ENCODE measurements at places on chromosomes 5 and 9.

DNA sequence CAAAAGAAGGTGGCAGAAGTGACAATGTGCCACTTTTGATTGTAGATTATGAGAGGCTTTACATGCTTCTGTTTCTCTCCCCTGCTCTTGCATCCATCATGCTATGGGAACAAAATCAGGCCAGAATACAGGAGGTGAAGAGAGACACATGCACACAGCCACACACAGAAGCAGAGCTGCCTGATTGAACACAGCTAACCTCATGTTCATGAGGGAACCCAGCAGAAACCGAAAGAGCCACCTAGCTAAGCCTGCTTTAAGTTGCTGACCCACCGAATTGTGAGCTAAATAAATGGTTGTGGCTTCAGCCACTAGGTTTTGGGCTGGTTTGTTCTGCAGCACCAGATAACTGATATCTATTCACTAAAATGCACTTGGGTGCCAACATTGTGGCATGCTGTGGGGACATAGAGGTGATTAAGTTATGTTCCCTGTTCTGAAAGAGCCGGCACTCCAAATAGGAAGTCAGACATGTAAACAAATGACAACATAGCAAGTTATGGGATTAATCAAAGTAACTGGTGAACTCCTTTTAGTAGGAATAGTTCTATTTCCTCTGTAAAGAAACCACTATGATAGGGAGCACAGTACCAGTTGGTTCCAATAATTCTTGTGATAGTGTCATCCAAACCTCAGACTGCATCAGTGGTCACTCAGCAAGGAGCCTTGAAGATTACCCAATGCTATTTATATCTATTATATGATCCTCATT lies 93.6 kb upstream of the TNC start:
- peak; percentile 54 for DNase-seq

GRCh38 chr9:107144475-107144874 lies 138.6 kb upstream of the RAD23B start:
- no peak for DNase-seq

GRCh38 chr5:128493657-128494329 lies 44.3 kb downstream of the FBN2 start:
- DNase-seq: no peak

DNA sequence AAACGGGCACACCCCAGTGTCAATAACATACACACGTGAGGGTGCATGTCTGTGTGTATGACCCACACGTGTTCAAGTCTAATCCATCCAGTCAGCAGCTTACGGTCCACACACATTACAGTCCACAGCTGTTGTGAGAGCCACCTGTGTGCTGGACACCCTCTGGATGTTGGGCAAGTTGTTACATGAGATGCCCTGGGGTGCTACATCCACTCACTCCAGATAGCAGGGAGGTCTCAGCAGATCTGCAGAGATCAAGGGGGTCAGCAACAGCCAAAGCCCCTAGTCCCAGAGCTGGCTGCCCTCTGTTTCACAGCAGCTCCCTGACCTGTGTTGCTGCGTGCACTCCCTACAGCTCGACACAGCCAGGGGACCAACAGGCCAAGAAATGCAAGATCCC lies 4.3 kb upstream of the AIF1L start:
- no peak for DNase-seq

GRCh38 chr9:91395553-91396471 lies 27.8 kb downstream of the NFIL3 start:
- DNase-seq: peak; percentile 86

DNA sequence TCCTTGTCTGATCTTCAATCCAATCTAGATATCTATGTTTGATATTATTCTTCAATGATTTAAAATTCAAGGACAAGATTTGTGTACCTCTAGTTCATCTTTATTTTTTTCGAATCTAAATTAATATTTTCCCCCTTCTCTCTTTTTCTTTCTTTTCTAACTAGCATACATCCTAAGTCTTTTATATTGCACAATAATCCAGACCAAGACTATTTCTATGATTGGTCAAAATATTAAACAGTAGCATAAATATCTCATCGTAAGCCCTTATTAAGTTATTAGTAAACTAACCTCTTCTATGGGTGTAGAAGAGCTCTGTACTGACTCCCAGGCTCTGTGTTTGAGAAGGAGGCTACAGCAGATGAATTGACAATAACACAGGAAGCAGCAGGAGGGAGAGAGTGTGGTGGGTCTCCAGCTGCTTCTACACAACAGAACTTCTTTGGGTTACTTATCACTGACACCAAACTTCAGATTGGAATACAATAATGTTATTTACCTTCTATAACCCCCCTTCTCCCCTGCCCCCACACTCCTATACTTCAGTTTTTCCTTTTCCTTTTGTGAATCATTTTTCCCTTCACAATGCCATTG lies 11.9 kb upstream of the PLCXD3 start:
- no peak for DNase-seq

DNA sequence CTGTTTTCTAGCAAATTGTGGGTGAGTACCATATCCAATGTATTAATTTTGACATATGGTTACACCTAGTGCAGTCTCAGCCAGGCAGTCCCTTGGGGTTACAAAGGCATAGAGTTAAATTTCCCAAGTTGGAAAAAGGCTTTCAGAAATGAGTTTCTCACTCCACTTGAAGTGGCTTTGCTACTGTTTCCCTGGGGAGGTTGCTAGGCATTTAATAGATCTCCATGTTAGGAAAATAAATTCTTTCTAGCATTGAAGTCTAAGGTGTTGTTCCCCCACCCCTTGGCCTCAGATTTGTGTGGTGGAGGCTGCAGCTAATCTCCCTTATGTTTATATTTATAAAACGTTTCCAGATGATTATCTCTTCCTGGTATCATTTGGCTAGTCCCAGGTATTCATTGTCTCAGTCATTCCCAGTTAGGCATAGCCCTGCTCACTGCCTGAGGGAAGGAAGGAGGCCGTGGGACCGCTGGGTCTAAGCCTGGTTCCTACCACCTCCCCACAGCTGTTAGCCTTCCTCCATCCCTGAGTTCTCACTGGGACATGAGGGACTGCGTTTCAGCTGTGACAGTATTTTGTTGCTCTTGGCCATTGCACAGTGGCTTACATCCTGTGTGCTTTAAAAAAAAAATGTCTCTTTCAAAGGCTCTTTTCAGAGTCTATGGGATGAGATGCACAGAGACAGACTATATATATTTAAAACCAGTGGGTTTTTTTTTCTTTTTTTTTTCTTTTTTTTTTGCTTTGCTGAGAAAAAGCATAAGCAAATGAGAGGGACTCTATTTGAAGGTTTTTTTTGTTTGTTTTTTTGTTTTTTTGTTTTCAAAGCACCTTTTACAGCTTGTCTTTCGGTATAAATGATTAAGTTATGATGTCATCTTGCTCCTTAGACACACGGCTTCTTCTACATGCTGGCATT lies 121.5 kb downstream of the MAST4 start:
- DNase-seq: no peak

DNA sequence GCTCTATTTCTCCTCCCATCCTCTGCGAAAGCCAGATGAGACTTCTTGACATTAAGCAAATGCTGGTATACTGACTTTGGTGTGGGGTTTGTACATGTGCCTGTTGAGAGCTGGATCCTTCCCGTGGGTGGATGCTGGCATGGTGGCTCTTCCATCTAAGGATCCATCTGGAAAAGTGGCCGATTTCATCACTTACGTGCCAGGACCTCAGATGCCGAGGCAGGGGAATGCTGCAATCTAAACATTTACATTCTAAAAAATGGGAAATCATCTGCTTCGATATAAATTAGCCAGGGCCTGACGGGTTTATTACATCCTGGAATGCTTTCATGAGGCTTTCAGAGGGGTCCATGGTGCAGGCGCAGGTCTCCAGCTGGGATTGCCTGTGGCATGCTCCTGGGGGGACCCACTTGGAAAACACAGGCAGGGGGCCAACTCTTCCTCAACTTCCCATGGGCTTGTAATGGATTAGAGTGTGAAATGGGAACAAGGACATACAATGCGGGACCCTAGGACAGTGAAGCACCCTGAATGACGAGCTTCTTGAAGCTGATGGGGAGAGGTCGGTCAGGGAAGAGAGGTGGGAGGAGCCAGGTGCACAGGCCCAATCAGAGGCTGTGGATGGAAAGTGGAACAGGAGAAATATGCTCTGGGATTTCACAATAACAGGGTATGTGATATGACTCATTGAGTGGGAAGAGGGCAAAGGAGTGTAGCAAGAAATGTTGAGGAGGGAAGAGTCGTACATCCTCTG lies 105.5 kb upstream of the PITX1 start:
- DNase-seq: peak; percentile 99

DNA sequence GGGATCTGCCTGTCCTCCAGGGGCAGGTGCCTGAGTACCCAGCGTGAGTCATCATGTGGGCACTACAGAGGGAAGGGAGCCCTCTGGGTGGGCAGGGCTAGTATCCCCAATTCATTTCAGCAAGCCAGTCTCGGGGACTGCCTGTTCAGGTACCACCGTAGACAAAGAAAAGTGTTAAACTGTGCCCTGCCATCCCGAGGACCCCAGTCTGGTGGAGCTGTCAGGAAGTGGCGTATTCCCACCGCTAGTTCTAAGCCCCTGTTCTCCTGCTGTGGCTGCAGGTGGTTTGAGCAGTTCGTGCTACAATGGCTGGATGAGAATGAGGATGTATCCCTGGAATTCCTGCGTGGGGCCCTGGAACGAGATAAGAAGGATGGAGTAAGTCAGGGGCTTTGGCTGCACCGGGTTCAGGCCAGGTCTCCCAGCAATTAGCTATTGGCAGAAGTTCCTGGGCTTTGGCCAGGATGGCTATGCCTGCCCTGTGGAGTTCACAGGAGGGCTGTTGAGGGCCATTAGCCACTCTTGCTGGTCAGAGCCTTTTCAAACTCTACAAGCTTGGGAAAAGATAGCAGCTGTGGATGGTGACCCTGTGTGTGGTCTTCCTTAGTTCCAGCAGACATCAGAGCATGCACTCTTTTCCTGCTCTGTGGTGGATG lies 93.2 kb upstream of the RUSC2 start:
- DNase-seq: no peak

GRCh38 chr5:143218517-143219170 lies 184.8 kb downstream of the NR3C1 start:
- no peak for DNase-seq
